ENCODE measurements at places on chromosomes 5 and 9.
A peak's percentile ranks its signal among the peaks of the same experiment; 100 is the strongest.

DNA sequence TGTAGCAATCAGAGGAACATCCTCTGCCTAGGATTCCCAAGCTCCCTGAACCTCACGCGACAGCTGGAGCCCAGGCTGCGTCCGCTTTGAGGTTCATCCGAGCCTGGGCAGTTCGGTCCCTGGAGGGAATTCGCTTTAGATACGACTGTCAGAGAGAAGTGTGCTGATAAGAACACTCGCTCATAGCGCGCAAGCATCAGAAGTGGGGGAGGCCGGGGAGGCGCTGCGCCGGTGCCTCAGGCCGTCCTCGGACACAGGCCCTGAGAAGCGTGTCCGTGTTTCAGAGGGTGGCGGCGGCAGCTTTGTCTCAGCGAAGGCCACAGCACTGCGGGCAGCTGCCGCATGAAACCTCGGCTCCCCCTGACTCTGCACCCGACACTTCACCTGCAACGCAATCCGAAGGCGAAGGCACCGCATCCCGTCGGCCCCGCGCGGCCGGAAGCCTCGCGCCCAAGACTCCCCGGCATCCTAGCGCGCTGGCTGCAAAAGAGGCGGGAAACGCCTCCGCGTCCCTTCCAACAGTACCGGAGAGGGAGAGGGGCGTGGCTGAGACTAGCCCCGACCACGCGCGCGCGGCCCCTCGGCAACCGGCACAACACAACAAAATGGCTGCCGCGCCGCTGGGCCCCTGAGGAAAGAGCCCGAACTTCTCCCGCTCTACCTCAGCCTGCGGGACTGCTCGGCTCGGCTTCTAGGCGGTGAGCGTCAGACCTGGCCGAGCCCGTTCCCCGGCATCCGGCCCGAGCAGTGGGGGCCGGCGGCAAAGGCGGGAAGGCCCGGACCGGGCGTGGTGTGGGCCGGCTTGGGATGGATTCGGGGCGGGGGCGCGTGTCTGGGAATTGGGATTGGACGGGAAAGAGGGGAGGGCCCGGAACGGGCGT lies at the start of gene CNTRL:
CNTRL (plus strand) TSS at position 586 of the 881 bp plus-strand sequence. CDS start 13,372 bp downstream, outside the sequence.
- peak; percentile 66 for DNase-seq

GRCh38 chr9:25284365-25284764 lies 393.9 kb downstream of the TUSC1 start:
- no peak for DNase-seq

- no peak for DNase-seq
These were observed 18.1 kb downstream of the TNC start for GRCh38 chr9:115099901-115100300.

DNA sequence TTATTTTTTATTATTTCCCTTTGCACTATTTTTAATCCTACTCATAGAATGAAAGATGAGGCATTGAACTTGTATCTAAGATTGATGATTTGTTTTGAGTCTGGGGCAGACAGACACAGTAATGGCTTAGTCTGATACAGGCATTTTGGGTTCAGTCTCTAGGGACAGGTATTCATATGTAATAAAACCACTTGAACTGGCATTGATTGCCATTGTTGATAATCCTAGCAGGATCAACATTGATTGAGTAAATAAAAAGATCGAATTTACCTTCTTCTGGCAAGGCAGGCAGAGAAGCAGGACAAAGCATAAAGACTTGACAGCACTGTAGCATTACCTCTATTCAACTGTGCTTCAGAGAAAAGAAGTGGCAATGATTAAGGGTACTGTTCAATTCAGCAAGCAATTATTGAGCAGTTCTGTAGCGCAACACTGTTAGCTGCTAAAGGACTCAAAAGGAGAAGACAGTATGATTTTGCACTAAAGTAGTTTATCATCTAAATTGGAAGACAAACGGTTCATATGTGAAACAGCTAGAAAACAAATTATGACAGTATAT lies 144.4 kb downstream of the COMMD10 start:
- no peak for DNase-seq

DNA sequence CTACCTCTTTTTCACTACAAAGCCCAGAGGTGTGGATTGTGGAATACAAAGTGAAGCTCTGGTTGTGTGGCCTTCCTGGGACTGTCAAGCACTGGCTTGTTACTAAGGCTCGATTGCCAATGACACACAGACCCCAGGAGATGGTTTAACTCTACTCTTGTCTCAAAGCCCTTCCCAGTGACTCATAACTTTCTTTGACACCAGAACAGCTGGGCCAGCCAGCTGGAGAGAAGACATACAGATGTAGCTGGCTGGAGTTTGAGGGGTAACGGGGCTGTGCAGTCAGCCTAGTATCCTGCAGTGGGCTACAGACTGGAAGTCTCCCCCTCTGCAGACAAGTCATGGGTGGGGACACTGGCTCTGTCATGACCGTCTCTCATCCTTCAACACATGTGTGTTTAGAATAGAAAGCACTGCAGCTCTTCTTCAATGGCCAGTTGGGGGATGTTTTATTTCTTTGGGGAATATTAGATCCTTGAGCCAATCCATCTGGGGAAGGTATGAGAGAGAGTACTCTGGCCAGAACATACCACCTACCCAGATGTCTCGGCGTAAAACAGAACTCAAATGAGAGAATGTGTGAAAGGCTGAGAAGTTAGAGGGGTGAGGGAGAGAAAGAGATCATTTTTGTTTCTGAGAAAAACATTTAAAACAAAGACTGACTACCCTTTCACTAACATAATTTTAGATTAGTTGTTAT lies 53.3 kb downstream of the SEMA6A start:
- peak; percentile 16 for DNase-seq

- no peak for DNase-seq
These were observed 20.0 kb upstream of the MLANA start for GRCh38 chr9:5870691-5871090.

Data from skeletal muscle cell (primary cell).